ENCODE measurements at places on chromosomes 16 and 17.

DNA sequence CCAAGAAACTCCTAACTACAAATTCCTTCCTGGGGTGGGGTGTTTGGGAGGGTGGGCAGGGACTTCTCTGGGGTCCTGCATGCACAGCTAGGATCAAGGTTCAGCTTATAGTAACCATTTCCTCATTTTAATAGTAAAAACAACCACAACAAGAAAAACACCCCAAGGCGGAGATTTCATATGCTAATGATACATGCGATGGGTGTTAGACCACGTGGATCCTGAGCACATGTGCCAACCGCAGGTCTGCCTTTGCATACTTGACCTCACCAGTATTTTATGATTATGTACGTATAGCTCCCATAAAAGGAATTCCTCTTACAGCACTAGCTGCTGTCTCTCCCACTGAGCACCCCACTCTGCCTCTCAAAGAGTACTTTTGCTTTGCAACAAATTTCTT lies 1.9 kb downstream of the KRTAP4-11 start:
- DNase-seq = no peak

DNA sequence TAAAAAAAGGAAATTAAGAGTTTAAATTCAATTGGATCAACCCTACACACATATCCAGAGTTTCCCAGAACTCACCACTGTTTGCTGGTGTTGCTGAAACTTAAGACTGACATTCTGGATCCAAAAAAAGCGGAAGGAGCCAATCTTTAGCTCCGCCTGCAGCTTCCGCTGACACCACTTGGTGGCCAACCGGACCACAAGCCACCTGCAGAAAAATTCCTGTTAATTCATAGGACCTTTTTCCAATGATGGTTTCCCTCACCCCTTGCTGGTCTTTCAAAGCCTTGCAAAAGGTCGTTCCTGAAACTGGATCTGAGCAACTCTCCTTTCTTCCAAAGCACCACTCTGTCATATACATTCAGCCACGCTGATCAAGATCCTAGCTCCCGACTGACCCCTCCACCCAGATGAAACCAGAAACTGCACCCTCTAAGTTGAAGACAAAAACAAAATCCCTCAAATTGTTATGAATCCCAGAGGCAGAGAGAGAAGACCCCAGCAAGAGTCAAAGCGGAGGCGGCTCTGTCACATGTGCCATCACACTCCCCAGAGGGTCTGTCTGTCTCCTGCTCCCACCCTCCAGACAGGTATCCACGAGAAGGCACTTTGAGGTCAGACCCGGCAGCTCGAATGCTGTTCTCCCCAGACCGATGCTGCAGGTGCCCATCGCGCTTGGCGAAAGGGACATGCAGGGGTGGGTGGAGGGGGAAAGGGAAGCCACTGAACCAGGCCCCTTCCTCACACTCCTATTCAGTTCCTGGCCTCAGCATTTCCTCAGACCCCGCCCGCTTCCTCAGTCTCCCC lies 773 bp downstream of the BLTP2 start:
- DNase-seq = no peak

- DNase-seq = no peak
Measured at GRCh38 chr16:55280587-55280986, 43.4 kb upstream of the IRX6 start.

GRCh38 chr16:11138769-11139325 lies 117.2 kb downstream of the SOCS1 start:
- DNase-seq = no peak

GRCh38 chr16:84660973-84661372 lies 12.7 kb downstream of the KLHL36 start:
- DNase-seq = no peak

All from HS-5 (cell line).